Stimulated activated CD8-positive, alpha-beta memory T cell treated with anti-CD3 and anti-CD28 coated beads, Interleukin-4, amount 100 ng/mL, for 1 hour (primary cell): ENCODE measurements at places on chromosomes 11 and 22.

DNA sequence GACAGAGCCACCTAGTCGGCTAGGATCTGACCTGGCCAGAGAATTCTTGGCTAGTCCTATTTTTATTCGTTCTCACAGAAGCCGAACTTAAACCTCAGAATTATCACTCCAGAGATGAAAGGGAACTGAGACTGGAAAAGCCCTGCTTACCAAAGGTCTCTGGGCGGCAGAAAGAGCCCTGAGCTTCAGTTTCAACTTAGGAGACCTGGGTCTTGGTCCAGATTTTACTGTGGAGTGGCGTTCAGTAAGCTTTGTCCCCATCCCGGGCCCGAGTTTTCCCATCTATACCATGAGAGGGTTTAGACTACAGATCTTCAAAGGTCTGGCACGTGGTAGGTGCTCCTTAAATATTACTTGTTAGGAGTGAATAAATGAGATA is 516 bp downstream of the NEU3 start:
- no peak for DNase-seq

DNA sequence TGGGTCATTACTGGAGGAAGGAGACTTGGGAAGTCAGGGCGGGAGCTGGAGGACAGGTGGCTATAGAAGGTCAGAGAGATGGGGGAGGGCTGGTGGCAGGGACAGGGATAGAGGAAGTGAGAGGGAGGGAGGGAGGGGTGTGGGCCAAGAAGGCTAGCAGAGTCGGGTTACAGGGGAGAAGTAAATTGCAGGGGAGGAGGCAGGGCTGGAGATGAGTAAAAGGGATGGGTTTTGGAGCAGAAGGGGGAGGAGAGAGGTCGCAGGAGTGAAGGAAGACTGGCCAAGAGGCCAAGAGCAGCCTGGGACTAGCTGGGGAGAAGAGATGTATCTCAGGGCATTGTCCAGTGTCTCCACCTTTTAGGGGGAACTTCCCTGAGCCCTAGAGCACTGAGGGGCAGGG is 33.0 kb downstream of the LRRC10B start:
- no peak for DNase-seq

GRCh38 chr11:75873417-75874221 is 58.6 kb downstream of the UVRAG start:
- DNase-seq: no peak

DNA sequence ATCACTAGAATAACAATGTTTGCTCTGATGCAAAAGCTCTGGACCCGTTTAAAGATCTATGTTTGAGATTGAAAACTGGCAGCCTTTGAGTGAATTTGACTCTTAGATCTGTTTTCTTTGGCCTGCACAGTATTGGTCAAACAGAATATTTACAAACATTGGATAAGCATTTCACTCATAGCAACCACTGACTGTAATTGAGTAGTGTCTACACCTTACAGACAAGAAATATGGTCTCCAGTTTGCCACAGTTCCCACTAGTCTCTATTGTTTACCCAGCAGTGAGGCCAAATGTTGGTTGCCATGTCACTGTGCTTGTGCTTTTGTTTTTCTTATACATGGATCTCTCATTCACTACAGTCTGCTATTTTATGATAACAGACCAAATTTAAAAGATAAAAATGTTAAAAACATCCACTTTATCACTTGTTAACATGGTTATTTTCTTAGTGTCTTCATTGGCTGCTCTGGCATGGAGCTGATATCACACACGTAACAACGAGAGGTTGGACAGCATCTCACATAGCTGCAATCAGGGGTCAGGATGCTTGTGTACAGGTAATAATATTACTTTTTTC is 12.2 kb downstream of the ANKRD42 start:
- DNase-seq: no peak

- no peak for DNase-seq
These were observed 179.2 kb upstream of the ARHGAP20 start for GRCh38 chr11:110891411-110891810.

DNA sequence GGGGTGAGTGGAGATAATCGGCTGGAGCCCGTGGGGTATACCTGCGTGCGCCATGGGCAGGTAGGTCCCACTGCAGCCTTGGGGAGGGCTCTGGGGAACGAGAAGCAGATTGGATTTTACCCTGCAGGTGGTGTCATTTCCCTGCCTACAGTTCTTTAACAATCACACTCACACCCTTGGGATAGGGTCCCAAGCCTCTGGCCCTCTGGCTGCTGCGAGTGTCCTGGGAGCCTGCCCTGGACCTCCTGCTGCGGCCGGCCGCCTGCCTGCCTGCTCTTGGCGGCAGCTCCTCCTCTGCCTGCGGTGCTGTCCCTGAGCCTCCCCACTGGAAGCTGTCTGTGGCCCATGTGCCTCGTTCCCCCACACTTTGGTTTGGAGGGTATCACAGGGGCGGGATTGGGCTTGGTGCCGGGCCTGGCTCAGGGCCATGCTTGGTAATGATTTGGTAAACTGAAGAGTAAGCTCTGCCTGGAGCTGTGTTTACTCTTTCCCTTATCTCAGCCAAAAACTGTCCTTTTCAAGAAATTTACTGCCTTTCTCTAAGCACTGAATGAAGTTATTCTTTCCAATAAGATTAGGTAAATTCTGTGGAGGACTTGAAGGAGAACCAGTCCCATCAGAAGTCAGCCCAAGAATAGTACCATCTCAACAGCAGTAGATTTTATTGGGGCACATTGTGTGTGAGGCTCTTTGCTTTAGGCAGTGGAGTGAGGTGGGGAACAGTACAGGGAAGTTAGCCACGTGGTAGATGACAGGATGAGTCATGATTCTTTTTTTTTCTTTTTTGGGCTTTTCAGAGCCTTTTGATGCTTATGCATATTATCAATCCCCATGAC is 53.7 kb downstream of the TBC1D22A start:
- no peak for DNase-seq

DNA sequence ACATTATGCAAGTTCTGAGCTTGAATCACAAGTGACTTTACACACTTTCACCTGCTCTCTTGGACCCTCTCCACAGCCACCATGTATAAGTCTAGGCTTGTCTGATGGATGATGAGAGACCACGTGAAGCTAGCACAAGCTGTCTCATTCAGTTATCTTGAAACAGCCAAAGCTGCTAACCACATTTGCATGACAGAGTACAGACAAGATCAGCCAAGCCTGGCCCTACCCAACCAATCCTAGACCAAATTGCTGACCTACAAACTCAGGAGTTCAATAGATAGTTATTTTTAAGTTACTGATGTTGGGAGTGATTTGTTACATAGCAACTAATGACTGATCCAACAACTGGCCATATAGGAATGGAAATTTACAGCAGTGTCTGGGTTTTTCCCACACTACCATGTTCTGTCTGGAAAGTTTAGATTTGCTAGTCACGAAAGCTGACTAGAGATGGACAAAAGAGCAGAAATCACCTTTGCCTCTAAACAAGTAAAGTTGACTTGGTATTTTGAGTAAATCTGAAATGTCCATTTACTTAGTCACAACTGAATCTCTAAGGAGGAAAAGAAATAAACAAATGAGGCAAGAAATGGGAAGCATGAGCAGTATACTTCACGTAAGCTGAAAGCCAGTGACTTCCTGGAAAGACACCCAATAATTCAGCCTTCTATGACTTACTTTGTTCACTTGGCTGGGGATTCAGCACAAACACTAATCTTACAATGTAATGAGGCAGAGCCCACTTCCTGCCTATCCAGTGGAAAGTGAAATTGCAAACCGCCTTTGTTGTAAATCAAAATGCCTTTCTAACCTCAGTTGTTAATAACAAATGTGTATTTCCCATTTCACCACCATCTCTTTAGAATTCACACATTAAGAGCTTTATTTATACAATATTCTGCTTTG is 101.7 kb downstream of the FAM181B start:
- no peak for DNase-seq

GRCh38 chr11:71148716-71149115 is 103.7 kb downstream of the SHANK2 start:
- no peak for DNase-seq

GRCh38 chr22:30305906-30306626 is 16.8 kb upstream of the CASTOR1 start:
- no peak for DNase-seq

- no peak for DNase-seq
These were observed 35.0 kb upstream of the TSKU start for GRCh38 chr11:76747915-76748860.

- no peak for DNase-seq
These were observed 205.5 kb downstream of the GRIK4 start for GRCh38 chr11:120717042-120717441.

DNA sequence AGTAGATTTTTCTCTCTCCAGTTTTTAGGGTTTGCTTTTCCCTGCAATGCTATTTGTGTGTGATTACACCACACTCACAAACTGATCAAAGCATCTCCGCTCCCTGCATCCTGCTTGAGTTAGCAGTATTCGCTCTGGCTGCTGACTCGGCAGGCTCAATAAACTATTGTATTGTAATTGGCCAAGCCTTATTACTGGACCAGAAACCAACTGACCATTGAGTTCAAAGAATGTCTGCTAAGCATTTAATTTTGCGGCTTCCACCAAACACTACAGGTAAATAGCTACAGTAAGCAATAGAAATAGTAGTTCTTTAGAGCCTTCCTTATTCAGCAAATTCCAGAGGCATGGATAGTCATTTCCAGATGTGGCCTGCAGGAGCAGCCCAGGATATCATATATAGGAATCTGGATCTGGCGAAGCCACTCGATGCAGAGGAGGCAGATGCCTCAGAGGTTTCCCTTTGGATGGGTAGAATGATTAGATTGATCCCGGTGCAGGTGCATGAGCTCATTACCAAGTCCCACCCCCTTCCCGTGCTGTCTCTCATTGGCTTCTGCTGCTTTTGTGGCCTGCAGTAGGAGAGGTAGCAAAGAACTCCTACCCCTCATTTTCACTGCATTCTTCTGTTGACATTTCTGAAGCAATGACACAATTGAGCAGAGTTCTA is 77.3 kb downstream of the COMMD9 start:
- no peak for DNase-seq

- DNase-seq: no peak
These were observed 185.8 kb upstream of the C11orf87 start for GRCh38 chr11:109236188-109236587.

DNA sequence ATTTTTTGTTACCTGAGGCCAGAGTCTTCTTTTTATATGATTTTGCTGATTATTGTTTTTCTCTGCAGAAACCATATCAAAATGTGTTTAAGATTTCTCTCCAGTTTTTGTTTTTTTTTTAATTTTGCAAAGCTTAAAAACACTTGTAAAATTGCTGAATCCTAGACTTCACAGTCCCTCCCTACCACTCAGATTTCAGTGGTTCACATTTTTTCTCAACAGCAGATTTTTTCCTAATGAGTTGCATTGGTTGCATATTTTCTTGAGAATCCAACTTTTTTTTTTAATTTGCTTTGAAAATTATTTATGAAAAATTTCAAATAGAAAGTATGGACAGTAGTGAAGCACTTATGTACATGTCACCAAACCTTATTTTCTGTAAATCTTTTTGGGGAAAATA is 5.8 kb downstream of the ARL14EP start:
- DNase-seq: no peak

GRCh38 chr11:118206391-118207031 is 18.3 kb downstream of the JAML start:
- DNase-seq: no peak

- DNase-seq: no peak
These were observed 59.0 kb upstream of the NARS2 start for GRCh38 chr11:78633516-78634310.

GRCh38 chr22:37925330-37925729 is 19.2 kb downstream of the MICALL1 start:
- no peak for DNase-seq

- DNase-seq: peak; percentile 54
These were observed 5.9 kb downstream of the LMNTD2 start for GRCh38 chr11:554428-555226.

DNA sequence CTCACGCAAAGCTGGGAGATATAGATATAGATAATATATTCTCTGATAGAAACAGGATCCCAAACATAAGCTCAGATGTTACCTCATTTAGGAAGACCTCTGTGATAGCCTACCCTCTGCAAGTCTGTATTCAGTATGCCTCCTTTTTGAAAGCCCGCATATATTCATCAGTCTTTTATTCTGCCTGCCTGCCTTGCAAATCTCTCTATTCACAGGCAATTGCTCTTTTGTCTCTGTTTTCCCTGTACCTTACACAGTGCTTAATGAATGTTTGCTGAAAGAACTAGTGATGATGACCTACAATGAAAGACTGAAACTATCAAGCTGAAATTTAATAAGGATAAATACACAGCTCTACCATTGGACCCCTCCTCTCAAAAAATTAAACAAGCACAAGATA is 18.4 kb downstream of the DEUP1 start:
- DNase-seq: no peak

DNA sequence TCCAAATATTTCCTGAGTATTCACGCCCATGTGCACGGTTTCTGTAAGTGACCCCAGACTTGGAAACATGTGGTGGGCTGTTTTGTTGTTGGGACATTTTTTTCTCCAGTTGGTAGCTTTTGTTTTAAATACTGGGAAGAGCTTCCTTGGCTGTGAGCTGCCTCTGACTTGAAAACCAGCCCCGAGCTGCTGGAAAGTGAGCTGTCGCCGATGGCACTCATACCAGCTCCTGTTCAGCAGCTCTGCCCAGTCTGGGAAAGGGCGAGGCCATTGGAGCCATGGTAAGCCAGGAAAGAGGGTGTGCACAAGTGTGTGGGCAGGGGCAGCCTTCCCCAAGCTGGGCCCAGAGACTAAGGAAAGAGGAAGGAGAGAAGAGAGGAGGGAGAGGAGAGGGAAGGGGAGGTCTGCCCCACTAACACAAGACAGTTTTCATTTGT is 3.2 kb upstream of the FLI1 start:
- DNase-seq: no peak

- no peak for DNase-seq
These were observed 23.1 kb downstream of the OR2AT4 start for GRCh38 chr11:75073459-75074190.

- DNase-seq: no peak
These were observed 20.8 kb upstream of the PEX26 start for GRCh38 chr22:18056807-18057474.

DNA sequence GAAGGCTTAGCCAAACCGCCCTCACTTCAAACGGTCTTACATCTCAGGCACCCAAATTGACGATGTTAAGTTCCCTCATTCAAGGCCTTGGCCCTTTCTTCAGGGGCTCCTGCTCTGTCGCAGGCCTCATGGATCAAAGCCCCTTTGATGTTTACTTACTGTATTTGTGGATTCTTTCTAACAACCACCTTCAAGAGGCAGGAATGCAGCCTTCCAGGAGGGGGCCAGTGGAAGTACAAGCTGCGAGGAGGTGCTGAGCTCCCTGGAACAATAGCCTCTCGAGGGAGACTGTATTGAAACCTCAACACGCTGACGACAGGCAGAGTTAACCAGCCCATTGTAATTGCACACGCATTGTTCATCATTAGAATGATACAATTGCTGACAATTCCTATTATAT is 209.1 kb downstream of the ST3GAL4 start:
- DNase-seq: no peak
